ENCODE measurements at places on chromosomes 5 and 9.

DNA sequence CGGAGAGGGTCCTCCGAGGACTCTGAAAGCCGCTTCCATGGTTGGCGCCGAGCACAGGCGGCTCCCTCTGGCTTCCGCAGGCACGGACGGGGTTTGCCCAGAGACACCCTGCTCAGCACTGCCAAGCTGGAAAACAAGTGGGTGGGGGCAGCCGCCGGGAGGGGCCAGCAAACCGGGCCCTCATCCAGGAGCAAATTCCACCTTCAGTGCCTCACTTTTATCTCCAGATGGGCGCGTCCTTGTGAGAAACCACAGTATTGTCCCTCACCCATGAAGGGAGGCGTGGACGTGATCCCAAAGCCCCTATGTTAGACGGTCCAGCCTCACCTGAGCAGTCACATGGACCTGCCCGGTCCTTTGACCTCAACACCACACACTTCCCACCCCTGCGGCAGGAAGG lies 29.0 kb downstream of the MED10 start:
- no peak for DNase-seq

GRCh38 chr9:111050819-111051218 lies 12.5 kb upstream of the LPAR1 start:
- no peak for DNase-seq

- DNase-seq, result no peak
Observed at GRCh38 chr9:108479989-108480652, 375.7 kb downstream of the ACTL7B start.

- no peak for DNase-seq
Observed at GRCh38 chr5:87541033-87541432, 128.3 kb upstream of the CCNH start.

- no peak for DNase-seq
Observed at GRCh38 chr5:32443145-32443540, 1.4 kb downstream of the ZFR start.

- DNase-seq, result no peak
Observed at GRCh38 chr5:9622971-9623421, 7.2 kb downstream of the TAS2R1 start.

DNA sequence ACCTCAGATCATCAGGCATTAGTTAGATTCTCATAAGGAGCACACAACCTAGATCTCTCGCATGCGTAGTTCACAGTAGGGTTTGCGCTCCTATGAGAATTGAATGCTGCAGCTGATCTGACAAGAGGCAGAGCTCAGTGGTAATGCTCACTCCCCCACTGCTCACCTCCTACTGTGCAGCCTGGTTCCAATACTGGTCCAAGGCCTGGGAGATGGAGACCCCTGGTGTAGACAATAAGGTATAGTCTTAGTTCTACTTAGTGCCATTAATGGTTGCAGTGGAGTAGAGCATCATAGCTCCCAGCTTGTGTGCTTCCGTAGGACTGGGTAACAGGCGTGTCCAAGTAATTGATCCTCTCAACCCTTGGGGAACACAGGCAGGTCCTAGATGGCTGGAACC lies 70.4 kb upstream of the ANKRD55 start:
- DNase-seq, result no peak

DNA sequence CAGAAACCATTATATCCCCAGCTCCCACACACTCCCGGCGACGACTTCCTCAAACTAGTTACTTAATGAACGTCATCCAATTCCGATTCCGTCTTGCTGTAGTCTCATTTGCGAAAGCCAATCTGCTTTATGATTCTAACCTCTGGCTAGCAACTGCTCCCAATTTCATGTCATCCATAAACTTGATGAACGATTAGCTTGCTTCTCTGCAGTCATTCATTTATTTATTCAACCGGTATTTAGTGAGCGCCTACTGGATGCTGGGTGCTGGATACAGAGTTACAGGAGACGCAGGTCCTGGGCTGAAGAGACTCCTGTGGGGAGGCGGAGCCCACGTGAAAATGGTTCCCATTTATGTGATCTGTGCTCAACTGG lies 46.2 kb downstream of the TSPAN17 start:
- no peak for DNase-seq

GRCh38 chr5:56309262-56309826 lies 76.2 kb upstream of the ANKRD55 start:
- no peak for DNase-seq

- no peak for DNase-seq
Observed at GRCh38 chr9:75463871-75464270, 375.6 kb downstream of the OSTF1 start.

GRCh38 chr5:100004969-100005368 lies 530.2 kb upstream of the FAM174A start:
- no peak for DNase-seq

GRCh38 chr9:136354592-136355085 lies 8.9 kb downstream of the DNLZ start:
- DNase-seq, result no peak

- DNase-seq, result no peak
Observed at GRCh38 chr5:85663708-85664031, 954.1 kb upstream of the COX7C start.

DNA sequence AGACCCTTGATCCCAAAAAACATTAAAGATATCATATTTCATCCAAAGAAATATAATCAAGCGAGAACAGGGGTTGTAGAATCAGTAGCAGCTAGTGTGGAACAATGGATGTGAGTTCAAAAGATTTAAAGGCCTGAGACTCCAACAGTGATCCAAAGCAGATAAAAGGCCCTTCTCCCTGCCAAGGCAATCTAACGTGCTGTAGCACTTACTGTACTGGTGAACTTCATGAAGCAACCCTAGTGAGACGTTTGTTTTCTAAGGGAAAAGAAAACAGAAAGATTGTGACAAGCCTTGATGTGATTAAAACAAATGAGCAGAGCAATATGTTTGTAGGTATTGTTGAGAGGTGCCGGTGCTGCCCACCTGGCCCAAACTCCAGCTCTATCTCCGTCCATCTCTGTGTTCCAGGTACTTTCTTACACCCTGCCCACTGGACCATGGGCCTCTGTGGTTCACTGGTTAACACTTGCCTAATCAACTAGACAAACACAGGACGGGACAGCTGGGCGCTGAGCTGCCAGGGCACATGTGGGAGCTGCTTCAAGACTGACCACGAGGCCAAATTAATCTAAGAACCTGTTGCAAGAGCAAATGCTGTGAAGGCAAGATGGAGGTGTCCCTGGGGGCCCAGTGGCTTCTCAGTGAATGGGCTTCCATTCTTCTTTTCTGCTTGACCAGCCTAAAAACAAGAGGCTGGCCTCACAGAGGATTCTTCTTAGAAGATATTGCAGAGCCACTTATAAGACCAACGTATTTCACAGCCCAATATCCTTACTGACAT lies 265.5 kb downstream of the CWC27 start:
- no peak for DNase-seq

DNA sequence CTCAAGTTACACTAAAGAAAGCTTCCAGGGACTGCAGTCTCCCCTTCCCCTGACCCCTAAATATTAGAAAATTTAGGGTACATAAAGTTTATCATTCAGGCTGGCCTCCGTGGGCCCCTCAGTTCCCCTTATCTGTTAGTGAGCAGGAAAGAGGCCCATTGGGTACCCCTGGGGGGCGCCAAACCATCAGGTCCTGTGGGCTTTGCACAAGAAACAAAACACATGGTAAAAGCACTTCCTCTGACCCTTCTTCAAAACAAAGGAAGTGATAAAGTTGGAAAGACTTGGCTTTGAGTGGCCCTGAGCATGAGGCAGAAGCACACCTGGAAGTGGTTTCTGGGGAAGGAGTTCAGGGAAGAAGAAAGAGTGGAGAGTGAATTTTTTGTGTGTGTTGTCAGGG lies 213.0 kb downstream of the SMARCA2 start:
- no peak for DNase-seq

Measured in T-helper 17 cell (primary cell).